Activated T-helper 1 cell treated with anti-CD3 and anti-CD28 coated beads, Interleukin-12 subunit alpha, Interleukin-12 subunit beta, Interleukin-2, Interleukin-4 antibody, amounts not matched to agents 30 ng/mL and 10 ng/mL and 1 ng/mL, durations not matched to agents 14 hours and 24 hours and 36 hours (primary cell): ENCODE measurements at places on chromosomes 1 and 21. TPM values are rescaled to one million over a fixed set of nuclear protein-coding genes. Genes with fewer than 3 reads are reported as not detected.

GRCh38 chr1:23562137-23562876 is 3.0 kb upstream of the ID3 start:
- no peak for DNase-seq

DNA sequence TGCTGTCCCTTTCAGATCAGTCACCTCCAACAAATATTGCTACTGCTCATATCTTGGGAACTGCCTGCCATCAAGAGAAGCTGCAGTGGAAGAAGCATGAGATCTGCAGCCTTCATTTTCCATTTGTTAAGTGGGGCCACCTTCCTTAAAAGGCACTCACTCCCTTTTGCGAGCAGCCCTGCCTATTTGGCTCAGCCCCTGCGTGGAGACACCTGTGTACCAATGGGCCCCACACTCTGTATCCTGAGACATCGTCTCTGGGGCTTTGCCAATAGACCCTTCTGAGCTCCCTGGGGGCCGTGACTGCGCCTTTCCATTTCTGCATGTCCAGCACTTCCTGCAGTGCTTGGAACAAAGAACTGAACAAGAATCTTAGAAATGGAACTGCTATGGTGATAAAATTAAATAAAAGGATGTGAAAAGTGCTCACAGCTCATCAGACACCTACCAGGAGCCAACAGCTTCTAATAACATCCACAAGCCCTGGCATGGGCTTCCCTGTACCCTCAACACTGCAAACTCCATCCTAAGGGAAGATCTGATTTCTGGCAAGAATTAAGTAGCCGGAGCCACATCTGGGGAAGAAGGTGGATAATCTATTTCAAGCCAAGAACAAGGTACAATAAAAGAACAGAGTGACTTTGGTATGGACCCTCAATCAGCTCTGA is 36.7 kb downstream of the PARP1 start:
- DNase-seq = no peak

The NTMT2 gene
- not detected in 2 replicates for total RNA-seq

DNA sequence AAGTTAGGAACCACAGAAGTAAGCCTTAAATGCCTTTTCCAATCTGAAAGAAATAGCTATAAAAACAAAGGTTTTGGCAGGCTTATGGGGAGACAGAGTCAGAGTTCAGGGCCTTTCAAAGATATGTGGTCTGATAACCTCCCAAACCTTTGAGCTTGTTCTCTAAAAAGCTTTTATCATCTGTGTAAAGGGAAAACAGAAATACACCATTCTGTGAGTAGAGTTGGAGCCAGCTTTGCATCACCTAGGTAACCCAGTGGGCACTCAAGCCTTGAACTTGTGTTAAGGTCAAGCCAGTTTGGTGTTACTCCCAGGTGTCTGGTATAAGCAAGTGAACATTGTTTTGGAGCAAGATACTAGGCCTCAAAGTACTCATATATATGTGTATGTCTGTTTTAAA is 50.1 kb downstream of the LAMC1 start:
- DNase-seq = no peak

GRCh38 chr1:91583326-91583755 is 82.7 kb downstream of the CDC7 start:
- no peak for DNase-seq

DNA sequence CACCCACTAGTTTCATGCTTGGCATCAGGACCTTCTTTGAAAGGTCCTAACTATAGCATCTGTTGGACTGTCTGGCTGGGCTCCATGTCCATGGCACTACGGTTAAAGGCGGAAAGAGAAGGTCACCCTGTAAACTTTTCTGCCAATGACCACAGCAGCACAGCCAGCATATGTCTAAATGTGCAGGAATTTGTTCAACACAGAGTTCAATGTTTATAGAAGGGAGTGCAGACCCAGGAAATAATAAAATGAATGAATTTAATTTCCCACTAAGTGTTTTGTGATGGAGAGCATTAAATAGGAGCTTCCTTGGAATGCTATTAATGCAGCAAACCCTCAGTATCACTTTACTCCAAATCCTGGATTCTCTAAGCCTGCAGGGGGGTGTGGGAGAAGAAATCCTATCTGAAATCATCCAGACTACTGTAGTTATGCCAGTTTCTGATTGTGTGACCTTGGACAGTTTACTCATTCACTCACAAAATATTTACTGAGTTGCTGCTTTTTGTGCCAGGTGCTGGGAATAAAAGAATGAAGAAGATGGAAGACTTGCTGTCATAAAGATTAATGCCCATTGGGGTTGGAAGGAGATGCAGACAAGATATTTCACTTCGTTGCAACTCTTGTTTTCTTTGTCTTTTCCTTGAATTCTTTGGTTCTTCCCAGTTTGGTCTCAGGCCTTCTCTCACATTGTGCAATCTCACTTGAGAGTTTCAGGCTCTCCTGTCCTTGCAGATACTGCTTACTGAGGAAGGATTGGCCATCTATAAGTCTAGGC is 195.0 kb downstream of the ROR1 start:
- no peak for DNase-seq

GRCh38 chr1:116403496-116404136 is 30.6 kb downstream of the ATP1A1 start:
- no peak for DNase-seq

The DNTTIP2 gene
- total RNA-seq = 80.3 and 90.8 TPM in 2 replicates

The DCST1 gene
- not detected in 2 replicates for total RNA-seq

The FTCD gene
- 0.56 and 0.62 TPM in 2 replicates for total RNA-seq

- DNase-seq = no peak
These were observed 3.0 kb downstream of the PCP4L1 start for GRCh38 chr1:161261261-161262235.

DNA sequence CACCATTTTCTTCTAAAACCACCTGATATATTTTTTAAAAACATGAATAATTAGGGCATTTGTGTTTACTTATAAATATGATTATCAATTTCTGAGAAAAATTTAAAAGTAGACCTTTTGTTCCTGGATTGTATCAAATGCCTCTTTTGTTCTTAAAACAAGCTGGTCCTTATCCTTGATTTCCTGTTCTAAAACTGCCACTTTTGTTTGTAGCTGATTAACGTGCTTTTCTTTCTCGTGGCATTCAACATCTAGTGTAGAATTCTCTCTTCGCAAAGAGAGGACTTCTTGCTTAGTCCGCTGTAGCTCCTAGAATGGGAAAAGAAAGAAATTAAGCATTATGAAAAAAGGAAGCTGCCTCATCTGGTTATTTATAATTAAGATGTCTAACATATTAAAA is 25.0 kb downstream of the SASS6 start:
- no peak for DNase-seq

DNA sequence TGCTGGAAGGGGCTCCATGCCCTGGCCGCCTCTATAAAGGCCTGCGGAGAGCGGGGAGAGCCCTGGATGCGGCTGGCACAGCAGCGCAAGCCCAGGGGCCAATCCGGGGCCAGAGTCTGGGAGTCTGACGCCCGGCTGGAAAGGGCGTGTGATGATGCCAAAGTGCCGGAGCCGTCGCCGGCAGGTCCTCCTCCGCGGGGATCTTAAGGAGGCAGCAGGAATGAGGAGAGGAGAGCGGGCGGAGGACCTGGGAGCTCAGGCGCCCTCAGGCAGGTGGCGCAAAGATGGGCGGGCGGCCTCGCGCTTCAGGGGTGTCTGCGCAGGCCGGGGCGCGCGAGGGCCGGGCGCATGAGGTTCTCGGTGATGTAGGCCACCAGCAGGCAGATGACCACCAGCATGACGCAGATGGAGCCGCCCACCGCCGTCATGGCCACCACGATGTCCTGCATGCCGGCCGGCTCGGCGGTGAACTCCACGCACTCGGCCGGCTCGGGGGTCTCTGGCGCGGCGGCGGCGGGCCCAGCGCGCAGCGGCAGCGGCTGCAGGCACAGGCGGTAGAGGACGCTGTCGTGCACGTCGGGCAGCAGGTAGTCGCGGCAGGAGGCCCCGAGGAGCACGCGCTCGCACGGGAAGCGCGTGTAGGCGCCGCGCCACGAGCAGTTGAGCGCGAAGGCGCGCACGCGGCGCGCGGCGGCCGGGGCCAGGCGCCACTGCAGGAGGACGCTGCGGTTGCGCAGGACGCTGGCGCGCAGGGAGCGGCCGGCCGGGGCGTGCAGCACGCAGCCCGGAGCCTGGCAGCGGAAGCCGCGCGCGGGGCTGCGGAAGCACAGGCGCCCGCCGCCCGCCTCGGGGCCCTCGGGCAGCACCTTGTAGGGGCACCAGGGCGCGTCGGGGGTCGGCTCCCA is 653 bp downstream of the FNDC10 start:
- peak; percentile 37 for DNase-seq

DNA sequence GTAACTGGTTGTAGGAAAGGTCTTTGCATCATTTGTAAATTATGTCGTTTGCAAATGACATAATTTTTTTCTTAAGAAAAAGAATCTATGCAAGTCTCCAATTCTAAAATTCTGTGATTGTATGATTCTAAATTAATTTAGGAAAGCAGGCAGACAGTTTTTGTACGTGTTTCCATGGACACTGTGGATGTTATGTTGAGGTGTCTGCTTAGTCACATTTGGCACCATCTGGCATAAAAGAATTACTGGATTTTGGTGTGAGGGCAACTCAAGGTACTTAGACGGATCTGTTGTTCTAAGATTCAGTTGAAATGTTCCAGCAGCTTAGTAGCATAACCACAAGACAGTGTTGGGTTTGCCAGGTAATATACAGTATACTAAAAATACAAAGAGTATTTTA is 42.5 kb downstream of the C1orf21 start:
- no peak for DNase-seq

The IFNLR1 gene
- total RNA-seq = 2.2 and 3.1 TPM in 2 replicates

- no peak for DNase-seq
These were observed 2.6 kb upstream of the CSTB start for GRCh38 chr21:43778469-43779335.

DNA sequence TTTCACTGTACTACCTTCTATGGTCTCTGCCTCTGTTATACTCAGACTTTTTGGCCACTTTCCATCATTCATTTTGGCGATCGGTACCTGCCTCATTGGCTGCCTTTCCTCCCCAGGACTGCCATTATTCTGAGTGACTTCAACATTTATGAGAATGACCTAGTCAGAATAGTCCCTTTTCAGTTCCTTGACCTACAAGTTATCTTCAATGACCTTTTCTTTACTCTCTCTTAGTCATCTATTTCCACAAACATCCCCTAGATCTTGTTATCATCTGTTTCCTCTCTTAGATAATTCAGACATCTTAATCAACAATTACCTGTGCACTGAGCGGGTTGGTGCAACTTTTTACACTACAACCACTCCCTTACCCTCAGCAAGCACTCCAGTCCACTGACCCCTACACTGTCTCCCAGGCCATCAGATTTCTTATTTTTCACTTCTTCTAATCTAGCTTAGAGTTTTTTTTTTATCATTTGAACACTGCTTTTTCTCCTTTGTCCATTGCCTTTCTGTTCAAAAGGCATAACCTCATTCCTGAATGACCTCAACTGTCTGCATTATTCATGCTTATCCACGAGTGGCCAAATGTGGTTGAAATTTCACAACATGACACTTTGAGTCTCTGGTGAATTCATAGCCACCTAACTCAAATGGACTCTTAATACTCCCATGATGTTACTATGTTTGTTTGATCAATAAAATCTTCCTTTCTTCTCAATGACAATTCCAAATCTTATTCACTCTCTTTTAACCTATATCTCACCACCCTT is 112.7 kb downstream of the HMCN1 start:
- no peak for DNase-seq

DNA sequence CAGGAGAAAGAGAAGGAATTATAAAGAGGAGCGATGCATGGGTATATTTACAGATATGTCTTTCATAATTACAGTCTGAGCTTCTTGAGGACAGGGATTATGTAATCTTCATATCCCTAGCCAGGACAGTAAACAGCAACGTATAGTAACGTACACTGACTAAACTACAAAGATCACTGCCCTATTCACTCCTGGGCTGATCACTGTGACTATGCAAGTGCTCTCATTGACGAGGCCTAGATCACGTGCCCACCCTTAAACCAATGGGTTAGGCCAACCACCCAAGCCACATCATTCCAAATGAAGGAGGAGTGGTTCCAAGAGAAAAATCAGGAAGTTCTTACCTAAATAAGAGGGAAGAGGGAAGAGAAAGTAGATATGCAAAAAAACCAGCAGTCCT is 18.5 kb downstream of the PIK3R3 start:
- DNase-seq = no peak

The SH2D5 gene
- total RNA-seq = 0.08 and 0.15 TPM in 2 replicates

GRCh38 chr1:156135930-156136871 is 17.2 kb upstream of the SEMA4A start:
- no peak for DNase-seq

The NTNG1 gene
- total RNA-seq = not detected in 2 replicates

DNA sequence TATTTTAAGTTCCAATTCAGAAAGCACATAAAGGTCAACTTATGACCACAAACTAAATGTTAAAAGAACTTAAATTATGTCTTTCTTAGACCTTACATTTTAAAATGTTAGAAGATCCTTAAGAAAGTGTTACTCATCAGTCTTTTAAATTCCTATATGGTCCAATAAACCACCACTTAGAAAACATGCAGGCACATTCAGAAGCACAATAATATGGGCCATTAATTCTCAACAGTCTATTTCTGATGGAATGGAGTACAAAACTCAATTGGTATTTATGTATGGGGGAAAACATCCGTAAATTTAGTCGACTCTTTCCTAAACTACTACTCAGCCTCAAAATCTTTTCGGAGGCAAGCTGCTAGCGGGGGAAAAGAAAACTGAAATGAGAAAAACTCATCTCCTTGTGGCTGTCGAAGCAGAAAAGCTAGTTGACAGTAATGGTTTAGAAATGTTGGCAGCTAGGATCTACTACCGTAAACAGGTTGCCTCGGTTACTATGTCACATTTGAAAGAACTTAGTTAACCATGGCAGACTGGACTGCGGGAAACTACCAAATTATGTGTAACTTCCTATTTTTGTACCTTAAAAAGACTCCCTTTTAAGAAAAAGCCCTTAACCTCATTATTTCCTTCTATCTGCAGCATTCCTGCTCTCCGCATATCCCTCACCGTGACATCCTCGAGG is 1.0 kb downstream of the TRMT1L start:
- DNase-seq = no peak

DNA sequence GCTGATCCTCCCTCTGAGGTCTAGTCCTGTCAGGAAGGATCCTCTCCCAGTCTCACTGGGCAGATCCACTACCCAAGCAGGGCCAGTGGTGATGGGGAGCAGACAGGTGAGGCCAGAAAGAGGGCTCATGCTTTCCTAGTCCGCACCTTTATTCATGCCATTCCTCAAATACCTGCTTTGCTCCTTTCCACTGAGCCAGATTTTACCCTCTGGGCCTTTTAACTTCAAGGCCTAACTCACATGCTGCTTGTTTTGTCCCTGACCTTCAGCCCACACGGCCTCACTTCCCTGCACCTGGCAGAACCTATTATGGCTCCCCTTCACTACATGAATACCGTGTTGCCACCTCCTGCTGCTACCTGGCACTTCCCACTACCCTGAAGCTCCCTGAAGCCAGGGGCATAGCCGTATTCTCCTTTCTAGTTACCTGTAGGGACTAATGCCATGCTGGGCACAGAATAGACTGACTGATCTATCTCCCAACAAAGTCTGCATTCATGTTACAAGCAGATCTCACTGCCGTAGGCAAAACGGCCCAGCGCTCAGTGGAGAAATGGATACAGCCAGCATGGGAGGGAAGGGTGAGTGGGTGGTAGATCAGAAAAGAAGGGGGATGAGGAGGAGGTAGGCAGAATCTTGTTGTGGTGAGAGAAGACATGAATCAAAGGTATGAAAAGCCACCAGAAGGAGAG is 36.1 kb upstream of the GOLT1A start:
- DNase-seq = no peak
